Heart left ventricle (tissue), 16 donors: ENCODE measurements at places on chromosomes 3 and 15. TPM values are rescaled to one million over a fixed set of nuclear protein-coding genes. Genes with fewer than 3 reads are reported as not detected.

Gene PIERCE2
- total RNA-seq, result 5.7 TPM

Gene NR1I2
- not detected for total RNA-seq

Gene SAXO2
- total RNA-seq, result 3.6 TPM

GRCh38 chr3:140599009-140599408, 78.9 kb upstream of the TRIM42 start:
- H3K36me3 ChIP-seq, result no peaks in the 10 kb centered on the region
- peaks cover 22% of the 10 kb centered on the region for H3K4me1 ChIP-seq
- H3K27ac ChIP-seq, result no peak overlapping the region
- no peak overlapping the region for H3K4me3 ChIP-seq

DNA sequence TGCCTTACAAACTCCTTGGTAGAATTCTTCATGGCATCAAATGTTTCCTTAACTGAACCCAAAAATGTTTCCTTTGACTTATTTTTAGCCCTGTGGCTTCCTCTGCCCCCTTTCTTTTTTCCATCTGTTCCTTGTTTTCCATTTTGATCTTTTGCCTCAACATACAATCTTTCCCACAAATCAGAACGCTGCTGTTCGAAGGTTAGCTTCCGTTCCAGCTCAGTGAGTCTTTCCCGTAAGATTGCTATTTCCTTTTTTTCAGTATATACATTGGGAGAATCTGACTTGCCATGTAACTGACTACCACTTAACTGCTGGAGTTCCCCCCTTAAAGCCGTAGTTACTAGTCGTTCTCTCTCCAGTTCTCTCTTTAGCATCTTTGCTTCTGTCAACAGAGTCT, 41.2 kb downstream of the PIGB start:
- H3K27me3 ChIP-seq, result no peaks in the 10 kb centered on the region
- no peak for DNase-seq
- H3K4me1 ChIP-seq, result no peaks in the 10 kb centered on the region
- peaks cover 86% of the 10 kb centered on the region for H3K36me3 ChIP-seq

GRCh38 chr15:27742751-27743477, 356.2 kb downstream of the OCA2 start:
- no peak overlapping the region for H3K27ac ChIP-seq
- no peaks in the 10 kb centered on the region for H3K4me1 ChIP-seq
- H3K4me3 ChIP-seq, result no peak overlapping the region
- H3K27me3 ChIP-seq, result no peaks in the 10 kb centered on the region
- no peaks in the 10 kb centered on the region for H3K36me3 ChIP-seq

DNA sequence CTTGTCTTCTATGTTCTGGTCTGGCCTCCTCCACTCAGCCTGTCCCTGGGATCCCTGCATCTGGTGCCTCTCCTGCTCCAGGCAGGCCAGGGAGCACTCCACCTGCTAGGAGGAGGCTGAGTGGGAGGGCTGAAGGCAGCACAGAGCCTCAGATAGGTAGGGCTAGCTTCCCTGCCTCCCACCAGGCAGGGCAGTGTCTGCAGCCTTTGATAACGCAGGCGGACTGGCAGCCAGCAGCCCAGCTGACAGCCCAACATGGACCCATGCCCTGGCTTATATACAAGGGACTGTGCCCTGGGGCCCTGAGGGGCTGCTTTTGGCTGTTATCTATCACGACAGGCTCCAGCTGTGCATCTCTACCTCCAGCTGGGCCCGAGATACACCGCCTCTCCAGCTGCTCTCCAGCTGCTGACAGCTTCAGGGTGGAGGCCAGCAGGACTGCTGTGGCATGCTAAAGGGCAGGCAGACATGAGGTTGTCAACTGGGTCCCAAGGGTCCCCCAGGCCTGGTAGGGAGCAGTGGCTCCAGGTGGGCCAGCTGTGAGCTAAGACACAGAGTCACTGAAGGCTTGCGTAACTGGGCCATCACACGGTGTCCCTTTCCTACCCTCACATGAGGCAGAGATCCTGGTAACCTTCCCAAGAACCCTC, 5.2 kb upstream of the CLK3 start:
- H3K36me3 ChIP-seq, result no peaks in the 10 kb centered on the region
- no peaks in the 10 kb centered on the region for H3K27me3 ChIP-seq
- no peak overlapping the region for H3K27ac ChIP-seq
- peaks cover 16% of the 10 kb centered on the region for H3K4me1 ChIP-seq

DNA sequence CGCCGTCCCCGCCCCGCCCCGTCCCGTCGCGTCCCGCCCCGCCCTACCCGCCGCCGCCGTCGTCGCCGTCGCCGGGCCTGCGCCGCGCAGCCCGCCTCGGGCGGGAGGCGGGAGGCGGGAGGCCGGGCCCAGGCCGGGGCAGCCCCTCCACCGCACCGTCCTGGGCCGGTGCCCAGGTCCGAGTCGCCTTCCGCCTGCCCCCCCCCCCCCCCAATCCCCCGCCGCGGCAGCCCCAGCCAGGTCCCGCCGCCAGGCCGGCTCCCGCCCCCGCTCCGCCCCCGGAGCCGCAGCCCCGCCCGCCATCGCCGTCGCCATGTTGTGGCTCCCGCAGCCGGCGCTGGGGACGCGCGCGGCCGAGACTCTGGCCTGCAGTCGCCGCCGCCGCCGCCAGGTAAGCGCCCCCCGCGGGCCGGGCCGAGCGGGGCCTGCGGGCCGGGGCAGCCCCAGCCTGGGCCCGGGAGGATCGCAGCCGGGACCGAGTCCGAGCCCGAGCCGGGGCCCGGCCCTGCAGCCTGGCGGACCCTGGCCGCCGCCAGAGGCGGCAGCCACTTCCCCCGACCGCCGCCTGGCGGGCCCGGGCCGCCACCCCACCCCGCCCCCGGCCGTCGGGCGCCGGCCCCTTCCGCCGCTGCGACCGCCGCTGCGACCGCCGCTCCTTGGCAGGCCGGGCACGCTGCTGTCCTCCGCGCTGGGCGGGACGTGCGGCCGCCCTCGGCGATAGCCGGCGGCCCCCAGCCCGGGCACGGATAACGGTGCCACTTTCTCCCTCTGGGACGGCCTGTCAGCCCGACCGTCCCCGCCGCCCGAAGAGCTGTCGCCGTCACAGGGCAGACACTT, at the start of gene ZNF592:
TSS of gene ZNF592 (plus strand) at position 319 of the 837 bp plus-strand sequence. CDS start 34,084 bp downstream, outside the sequence.
- peak within 1 kb of the TSS; percentile 64 for H3K4me3 ChIP-seq
- no peaks in the 10 kb centered on the region for H3K36me3 ChIP-seq
- H3K27ac ChIP-seq, result peak within 1 kb of the TSS; percentile 99
- peaks cover 62% of the 10 kb centered on the region for H3K4me1 ChIP-seq
